ENCODE measurements at places on chromosomes 12 and 14.

DNA sequence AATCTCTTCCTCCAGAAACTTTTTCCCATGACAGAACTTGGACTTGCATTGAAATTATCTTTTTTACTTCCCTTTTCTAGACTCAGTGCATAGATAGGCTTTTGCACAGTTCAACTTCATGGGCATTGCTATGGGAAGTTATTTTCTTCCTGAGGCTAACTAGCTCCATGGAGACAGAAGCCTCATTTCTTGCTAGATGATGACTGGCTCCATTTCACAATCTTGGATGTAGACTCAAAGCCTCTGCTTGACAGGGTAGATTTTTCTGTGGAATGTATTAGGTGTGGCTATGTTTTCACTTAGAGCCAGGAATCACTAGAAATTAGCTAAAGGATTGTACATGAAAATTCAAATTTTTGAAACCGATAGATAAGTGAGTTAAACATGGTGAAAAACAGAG is 884.1 kb upstream of the MGAT4C start:
- no peak for DNase-seq

GRCh38 chr14:32477396-32477795 is 148.3 kb downstream of the AKAP6 start:
- DNase-seq: no peak

DNA sequence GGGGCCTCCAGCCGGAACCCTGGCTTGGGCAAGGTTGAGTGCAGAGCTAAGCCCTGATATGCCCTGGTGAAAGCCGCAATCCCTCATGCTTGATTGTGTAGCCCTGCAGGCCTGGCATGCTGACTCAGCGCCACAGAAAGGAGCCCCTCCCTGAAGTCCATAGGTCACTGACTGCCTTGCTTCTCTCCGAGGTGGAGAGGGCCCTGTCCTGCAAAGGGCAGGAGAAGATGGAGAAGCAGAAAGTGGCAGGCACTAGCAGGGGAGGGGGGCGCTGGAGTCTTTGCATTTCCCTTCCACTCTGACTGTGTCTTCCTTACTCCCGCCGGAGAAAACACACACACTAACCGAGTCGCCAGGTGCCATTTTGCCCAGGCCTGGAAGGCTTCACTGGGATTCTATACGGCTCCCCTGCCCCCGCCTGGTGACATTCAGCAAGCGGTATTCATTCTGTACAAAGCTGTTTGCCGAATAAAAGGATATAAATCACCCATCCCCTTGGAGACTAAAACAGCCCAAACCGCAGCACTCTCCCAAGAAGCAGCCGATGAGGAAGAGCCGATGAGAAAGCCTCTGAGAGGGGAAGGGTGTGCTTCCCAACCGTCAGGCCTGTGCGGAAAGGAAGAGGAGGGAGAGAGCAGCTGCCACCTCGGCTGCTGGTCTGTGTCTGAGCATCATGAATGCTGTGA is 69.8 kb downstream of the SLC6A12 start:
- no peak for DNase-seq

GRCh38 chr12:116442946-116443345 is 116.2 kb upstream of the MAP1LC3B2 start:
- no peak for DNase-seq

DNA sequence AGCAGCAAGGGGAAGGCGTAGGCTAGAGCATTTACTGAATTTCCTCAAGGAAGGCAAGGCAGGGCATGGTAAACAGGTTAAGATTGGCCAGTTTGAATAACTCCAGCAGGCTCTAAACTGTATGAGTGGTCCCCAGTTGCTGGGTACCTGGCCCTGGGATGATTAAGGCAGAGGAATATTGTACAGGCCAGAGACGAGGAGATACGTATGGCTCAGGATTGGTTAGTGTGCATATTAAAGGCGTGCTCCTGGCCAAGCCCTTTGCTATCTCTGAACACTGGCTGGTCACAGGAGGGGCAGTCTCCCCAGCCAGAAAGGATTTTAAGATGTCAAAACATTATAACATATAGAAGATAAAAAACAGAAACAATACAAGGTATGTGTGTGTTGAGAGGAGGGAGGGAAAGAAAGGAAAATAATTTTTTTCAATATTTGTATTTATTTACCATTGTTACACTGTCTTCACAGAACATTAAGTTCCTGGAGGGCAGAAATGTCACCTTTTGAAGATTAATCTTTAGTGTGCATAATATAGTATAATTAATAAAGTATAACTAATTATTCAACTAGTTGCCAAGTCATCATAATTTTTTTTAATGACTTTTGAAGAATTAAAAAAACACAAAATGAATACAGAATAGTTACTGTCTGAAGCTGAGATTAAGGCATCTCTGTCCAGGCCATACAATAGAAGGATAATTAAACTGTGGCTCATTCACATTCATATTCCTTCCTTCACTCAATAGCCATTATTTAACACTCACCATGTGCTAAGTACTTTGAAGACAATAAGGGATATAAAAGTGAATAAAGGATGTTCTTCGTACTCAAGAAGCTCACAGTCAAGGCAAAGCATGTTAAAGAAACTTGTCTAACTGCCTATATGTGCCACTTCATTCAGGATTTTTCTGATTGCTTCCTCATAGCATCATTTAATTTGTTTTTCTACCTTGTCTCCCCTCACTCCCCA is 41.9 kb downstream of the DCP1B start:
- no peak for DNase-seq

GRCh38 chr14:28876572-28876945 is 110.0 kb downstream of the FOXG1 start:
- DNase-seq: no peak

GRCh38 chr12:89880690-89881350 is 172.2 kb upstream of the ATP2B1 start:
- peak; percentile 55 for DNase-seq

GRCh38 chr12:123389560-123390351 is 5.8 kb downstream of the KMT5A start:
- DNase-seq: no peak

- DNase-seq: peak; percentile 30
Measured at GRCh38 chr14:22882529-22883172, 371 bp upstream of the REM2 start.

- DNase-seq: no peak
Measured at GRCh38 chr12:105773471-105773870, 365.3 kb downstream of the NUAK1 start.
